Spinal cord (tissue), 10 donors: ENCODE measurements at places on chromosomes 1 and 21.

- no peak for DNase-seq
Measured at GRCh38 chr1:40143891-40144575, 17.2 kb upstream of the RLF start.

- DNase-seq = peak; percentile 29
Measured at GRCh38 chr21:45887788-45888187, 93.8 kb upstream of the COL6A1 start.

- no peak for DNase-seq
Measured at GRCh38 chr1:55815745-55816455, 600.7 kb upstream of the USP24 start.

DNA sequence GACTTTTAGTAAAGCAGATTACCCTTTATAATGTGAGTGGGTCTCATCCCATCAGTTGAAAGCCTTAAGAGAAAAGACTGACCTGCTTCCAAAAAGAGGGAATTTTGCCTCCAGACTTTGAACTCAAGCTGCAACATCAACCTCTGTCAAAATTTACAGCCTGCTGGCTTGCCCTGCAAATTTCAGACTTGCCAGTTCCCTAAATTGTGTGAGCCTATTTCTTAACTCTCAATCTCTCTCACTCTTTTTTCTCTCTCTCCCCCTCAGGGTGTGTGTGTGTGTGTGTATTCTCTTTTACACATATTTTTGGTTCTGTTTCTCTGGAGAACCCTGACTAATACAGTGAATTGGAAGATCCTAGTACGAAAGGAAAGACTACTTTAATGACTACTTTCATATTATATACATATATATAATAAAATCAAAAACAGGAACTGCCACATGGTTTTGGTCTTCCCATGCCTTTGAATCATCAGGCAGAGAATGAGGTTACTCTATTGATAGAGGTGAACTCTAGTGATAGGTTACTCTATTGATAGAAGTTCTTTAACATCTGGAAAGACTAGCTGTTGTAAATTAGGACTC is 6.4 kb downstream of the OR2C3 start:
- DNase-seq = no peak

- no peak for DNase-seq
Measured at GRCh38 chr1:202694314-202694713, 15.9 kb downstream of the SYT2 start.

DNA sequence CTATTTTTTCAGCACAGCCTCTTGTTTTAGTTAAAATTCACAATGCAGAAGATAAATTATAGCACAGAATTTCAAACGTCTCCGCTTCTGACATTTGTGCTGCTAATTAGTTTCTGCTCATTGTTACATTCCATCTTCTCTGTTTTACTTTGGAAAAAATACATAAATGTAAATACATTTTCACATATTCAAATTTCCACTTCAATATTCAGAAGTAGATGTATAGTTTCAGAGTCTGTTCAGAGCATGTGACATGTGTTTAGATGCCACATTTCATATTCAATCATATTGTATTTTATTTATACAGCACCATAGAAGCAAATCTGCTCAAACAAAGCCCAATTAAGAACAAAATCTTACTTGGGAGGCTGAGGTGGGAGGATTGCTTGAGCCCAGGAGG is 19.6 kb downstream of the TMEM35B start:
- DNase-seq = no peak

- DNase-seq = no peak
Measured at GRCh38 chr1:242556276-242556675, 31.8 kb upstream of the PLD5 start.

GRCh38 chr1:210364479-210364878 is 35.8 kb downstream of the HHAT start:
- DNase-seq = no peak
